ENCODE measurements at places on chromosomes 7 and 10.

GRCh38 chr7:45920502-45921380 is at the start of gene IGFBP3:
Gene IGFBP3, minus strand, starts transcription at chr7:45921272. Its CDS starts 132 bp downstream, at chr7:45921140.
- DNase-seq, result no peak

DNA sequence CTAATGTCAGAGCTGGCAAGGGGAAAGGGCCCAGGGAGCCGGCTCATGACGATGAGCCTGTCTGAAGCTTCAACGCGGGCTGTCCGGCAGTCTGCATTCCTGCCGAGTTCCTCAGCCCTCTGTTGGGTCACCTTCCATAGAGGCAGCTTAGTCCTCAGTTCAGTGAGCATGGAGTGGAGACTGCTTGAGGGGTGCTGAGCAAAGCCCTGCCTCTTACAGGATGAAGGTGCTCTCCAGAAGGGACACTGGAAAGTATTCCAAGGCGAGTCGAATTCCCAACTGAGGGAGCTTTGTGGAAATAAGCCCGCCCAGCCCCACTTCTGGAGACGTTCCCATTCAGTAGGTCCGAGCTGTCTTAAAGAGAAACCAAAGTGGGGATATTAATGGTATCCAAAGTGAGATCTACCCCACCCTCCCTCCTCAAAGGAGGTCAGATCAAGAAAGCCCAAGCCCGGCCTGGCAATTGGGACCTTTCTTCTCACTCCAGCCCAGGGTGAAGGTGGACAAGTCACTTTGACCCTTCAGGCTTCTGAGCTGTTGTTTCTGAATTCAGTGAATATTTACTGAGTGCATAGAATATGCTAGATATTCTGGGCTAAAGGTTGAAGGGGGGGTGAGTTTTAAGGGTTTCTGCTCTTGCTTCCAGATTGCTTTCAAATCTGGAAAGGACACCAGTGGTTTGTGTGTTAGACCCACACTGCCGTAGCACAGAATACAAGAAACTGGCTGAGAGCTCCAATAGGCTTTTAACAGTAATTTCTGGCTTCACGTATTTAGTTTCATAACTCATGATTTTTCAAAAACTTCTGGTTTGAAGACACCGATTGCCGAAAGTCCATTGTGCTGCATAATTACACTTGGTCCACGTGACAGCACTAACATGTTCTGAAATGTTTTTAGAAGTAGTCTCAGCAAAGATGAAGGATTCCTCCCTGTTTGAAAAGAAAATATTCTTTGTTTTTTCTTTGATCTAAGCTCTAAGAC is 3.5 kb downstream of the EGFR start:
- no peak for DNase-seq

GRCh38 chr7:114419441-114420272 is 5.0 kb downstream of the FOXP2 start:
- DNase-seq, result no peak

DNA sequence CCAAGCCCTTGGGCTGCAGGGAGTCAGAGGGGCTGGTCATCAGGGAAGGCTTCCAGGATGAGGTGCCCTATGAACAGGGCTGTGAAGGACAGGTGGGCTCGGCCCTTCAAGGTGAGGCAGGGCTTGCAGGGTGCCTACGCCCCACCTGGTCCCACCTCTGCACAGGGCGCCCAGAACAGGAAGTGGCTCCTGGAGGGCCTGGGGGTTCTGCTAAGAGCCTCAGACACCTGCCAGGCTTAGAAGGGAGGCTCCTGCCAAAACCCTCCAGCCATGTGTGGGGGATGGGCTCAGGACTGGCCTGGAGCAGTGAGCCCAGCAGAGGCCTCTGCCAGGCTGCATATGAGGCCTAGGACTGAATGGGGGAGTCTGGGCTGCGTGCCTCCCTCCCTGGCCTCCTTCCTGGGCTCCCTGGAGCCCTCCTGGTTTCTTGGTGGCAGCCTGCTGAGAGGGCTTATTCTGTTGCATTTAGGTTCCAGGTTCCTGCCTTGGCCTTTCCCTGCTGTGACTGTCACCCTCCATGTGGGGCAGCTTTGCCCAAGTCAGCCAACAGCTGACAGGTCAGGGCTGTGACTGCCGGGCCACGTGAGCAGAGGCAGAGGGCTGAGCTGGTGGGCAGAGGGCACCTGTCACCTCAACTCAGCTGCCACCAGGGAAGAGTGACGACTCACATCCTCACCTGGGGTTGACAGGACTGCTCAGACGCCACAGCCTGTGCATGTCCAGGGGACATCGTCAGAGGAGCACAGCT is 45.2 kb upstream of the MSMB start:
- DNase-seq, result no peak

- no peak for DNase-seq
Observed at GRCh38 chr10:83994325-83994724, 145.0 kb upstream of the GHITM start.

DNA sequence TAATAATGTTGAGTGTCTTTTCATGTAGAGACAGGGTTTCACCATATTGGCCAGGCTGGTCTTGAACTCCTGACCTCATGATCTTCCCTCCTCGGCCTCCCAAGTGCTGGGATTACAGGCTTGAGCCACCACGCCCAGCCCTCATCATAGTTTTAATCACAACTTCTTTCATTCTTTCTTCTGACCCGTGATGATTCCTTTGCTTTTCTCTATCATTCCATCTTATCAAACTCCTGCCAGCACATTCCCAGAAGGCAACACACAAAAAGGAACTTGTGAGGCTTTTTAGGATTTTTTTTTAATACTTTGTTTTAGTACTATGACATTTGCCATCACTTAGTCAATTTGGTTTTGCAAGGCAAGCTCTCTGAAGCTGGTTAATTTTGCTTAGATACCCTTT is 77.5 kb upstream of the MEOX2 start:
- no peak for DNase-seq

- DNase-seq, result no peak
Observed at GRCh38 chr7:47758546-47758945, 176.6 kb upstream of the TNS3 start.

- DNase-seq, result no peak
Observed at GRCh38 chr10:13670311-13670710, 83.5 kb downstream of the PRPF18 start.

GRCh38 chr10:76881477-76882220 is 756.0 kb downstream of the KCNMA1 start:
- DNase-seq, result no peak
